Epithelial cell of prostate (primary cell): ENCODE measurements at places on chromosomes 5 and 9.

- no peak for DNase-seq
Measured at GRCh38 chr5:180626661-180627385, 22.6 kb downstream of the FLT4 start.

DNA sequence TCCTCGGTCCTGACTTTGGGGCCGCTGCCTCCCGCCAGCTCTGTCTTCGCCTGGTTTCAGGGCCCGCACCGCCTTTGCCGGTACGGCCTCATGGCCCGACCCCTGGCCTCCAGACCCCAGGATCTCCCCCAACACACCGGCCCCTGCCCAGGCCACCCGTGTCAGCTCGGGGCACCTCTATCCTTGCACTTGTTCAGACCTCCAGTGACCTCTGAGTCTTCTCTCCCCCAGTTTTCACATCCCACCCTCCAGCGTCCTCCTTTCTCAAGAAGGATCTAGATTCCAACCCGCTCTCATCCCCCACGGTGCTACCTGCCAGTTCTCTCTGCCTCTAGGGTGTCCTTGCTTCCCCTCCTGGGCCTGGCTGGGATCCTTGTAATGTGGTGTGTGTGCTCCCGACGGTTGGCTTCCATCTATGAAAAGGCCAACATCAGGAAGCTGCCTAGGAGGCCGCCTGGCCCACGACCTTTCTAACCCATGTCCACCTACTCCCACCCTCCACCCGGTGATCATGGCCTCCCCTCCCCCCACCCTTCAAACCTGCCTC lies 61.1 kb downstream of the SPATA31C2 start:
- no peak for DNase-seq

DNA sequence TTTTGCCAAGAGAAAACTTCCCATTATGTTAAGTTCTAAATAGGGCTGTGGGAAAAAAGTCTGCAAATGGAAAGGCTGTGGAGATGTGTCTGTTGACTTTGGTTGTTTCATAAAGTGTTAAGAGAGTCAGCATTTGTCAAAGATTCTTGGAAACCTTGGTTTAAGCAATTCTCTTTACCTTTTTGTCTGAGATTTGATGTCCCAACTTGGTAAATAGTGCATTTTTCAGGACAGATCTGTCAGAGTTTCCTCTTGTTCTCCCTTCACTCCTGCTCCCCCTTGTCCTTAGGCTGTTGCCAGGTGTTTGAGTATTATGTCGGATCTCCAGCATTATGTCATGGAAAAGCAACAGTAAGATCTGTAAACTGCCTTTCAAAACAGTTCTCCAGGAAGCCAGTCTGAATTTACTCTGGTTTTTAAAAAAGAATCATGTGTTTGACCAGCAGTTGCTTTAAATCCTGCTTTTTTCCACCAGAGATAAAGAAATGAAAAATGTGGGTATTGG lies 79.1 kb upstream of the ADAMTSL1 start:
- DNase-seq = no peak

- DNase-seq = no peak
Measured at GRCh38 chr9:114771889-114772288, 34.0 kb downstream of the TNFSF15 start.

DNA sequence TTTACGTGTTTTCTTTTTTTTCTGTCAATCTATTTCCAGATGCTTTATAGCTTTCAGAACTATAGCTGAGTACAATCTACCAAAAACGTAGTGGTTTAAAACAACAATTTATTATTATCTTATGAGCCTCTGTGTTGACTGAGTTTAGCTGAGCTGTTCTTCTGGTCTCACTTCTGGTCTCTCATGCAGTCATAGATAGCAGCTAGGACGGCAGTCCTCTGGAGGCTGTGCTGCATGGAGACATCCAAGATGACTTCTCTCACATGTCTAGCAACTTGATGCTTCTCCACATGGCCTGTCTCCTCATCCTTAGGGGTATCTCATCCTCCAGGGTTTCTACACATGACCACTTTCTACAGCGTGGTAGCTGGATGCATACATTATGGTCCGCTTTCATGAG lies 22.0 kb upstream of the RAD23B start:
- no peak for DNase-seq

DNA sequence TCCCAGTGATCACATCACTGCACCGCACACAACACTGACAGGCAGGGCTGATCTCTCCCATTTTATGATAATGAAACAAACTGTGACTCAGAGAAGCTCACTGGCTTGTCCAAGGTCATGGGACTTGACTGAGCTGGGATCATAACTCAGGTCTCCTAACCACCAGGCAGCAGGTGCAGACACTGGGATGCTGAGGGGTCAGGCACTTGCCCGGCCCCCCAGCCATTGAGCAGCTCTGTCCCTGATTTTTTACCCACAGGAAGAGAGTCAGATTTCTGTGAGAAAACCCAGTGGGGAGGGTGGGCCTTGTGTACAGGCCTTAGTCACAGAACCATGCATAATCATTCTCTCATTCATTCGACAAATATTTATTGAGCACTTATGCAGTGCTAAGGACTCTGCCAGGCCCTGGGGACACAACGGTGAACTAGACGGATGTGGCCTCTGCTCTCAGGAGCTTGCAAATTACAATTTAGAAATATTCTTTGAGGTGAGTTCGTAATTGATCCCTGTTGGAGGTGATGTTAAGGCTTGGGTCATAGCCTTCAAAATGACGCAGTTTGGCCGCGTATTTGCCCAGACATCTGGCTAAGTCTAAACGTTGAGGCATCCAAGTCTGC lies 54.5 kb upstream of the TGFBR1 start:
- no peak for DNase-seq

GRCh38 chr5:141483902-141484301 lies 928 bp upstream of the PCDHGC4 start:
- no peak for DNase-seq

GRCh38 chr5:72228960-72229359 lies 91.1 kb downstream of the MRPS27 start:
- DNase-seq = no peak

DNA sequence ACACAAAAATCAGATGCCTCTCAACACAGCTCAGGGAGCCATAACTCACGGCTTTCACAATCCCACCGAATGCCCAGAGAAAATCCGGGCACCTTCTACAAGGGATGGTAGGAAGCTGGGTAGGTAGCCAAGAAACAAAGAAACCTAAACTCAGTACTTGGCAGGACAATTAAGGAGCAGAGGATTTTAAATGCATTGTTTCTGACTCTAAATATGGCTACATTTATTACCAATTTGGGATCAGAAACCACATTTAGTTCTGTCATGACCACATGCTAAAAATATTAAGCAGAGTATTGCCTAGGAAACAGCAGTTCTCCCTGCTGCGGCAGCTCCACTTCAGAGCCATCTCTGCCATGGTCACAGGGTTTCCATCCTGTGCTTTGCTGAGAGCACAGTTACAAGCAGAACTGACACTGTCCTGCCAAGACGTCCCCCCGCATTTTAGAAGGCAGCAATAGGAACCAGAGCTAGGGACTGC lies 57.5 kb downstream of the SIL1 start:
- DNase-seq = no peak

DNA sequence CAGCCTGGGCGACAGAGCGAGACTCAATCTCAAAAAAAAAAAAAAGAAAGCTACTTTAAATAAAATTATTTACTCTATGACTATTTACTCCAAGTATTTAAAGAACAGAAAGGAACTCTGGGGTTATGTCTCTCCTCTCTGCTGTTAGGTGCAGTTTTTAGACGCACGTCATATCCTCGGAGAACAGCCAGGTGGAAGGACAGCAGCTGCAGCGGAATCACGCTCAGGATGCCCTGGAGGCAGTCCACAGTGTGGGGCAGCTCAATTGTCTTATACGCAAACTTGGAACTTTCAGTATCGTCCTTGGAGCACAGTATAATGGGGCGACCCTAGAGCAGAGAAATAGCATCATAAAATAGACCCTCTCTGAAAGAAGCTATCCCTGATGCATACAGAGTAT lies 10.4 kb upstream of the MAPK9 start:
- no peak for DNase-seq

- no peak for DNase-seq
Measured at GRCh38 chr9:135065151-135065550, 22.3 kb upstream of the OLFM1 start.

GRCh38 chr9:130467316-130467715 lies 22.6 kb downstream of the ASS1 start:
- DNase-seq = no peak

GRCh38 chr5:98877600-98877999 lies 51.2 kb downstream of the CHD1 start:
- DNase-seq = no peak

DNA sequence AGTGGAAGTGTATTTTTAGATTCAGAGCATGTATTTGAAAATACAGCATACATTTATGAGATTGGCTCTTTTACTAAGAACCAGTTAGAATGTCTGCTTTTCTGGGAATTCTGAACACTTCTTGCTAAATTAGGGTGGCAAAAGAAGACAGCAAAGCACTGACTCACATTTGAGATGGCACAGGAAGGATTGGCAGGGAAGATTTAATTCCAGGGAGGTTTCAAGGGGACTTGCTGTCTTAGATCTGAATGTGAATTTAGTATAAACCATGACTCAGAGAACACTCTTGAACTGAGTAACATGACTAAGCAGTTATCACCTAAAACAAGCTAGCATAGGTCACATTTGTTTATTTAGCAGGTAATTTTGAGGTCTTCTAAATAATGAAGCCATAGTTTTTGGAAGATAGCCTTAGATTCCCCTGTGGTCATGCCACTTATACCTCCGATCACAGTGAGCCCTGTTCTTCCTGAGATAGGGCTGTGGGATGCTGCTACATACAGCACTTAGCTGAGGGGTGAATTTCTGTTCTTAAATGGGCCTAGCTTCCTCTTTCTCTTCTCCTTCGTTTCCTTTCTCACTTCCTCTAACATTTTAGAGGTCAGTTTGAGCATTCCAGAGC lies 173.8 kb downstream of the PCSK1 start:
- DNase-seq = peak; percentile 29

- DNase-seq = no peak
Measured at GRCh38 chr9:20854444-20854843, 170.4 kb downstream of the FOCAD start.

DNA sequence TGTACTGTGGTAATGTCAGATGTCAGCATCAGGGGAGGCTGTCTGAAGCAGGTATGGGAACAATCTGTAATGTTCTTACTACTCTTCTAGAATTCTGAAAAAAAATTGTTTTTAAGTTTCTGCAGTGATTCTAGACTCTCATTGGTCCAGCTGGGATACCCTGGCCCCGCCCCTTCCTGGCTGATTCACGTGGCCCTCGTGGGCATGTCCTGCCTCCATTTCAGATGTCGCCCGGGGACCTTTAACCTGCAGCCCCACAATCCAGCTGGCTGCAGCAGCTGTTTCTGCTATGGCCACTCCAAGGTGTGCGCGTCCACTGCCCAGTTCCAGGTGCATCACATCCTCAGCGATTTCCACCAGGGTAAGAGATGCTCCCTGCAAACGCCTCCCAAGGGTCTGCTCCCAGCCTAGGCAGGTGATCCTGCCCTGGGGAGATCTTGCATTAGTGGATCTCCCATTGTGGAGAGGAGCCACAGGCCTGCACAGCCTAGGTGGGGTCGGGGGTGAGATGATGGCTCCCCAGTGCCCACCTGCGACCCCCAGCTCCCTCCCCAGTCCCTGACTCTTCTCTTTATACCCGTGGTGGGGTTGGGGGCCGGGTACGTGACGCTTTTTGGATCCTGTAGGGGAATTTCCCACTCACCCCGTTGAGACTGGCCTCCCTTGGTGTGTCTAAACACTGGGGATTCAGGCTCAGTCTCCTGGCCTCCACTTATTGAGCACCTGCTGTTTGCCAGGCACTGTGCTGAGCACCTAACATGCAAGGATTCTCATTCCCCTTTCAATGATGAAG lies 36.5 kb downstream of the LAMC3 start:
- no peak for DNase-seq

DNA sequence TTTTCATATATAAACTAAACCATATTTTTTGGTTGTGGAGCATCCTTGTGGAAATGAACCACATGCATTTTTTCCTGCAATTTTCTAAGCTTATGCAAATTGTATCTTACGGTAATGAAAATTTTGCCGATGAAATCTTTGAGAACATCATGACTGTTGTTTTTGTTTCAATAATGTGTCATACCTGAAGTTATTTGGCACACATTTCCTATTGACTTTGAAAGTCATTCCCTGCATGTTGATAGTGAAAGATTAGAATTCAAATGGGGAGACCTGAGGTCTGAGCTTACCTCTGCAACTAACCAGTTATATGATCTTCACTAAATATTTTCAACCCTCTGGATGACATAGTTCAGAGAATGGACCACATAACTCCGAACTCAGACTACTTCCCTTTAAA lies 88.5 kb downstream of the PRR16 start:
- DNase-seq = no peak

DNA sequence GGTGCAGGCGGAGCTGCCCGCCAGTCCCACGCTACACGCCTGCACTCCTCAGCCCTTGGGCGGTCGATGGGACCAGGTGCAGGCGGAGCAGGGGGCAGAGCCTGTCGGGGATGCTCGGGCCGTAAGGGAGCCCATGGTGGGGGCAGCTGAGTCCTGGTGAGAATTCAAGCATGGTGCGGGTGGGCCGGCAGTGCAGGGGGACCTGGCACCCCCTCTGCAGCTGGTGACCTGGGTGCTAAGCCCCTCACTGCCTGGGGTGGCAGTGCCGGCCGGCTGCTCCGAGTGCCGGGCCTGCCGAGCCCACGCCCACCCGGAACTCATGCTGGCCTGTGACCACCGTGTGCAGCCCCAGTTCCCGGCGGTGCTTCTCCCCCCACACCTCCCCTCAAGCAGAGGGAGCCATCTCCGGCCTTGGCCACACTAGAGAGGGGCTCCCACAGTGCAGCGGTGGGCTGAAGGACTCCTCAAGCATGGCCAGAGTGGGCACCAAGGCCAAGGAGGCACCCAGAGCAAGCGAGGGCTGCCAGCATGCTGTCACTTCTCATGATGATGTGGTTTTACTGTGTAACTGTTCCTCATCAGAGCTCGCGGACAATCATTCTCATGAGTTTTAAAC lies 228.9 kb upstream of the CDH9 start:
- DNase-seq = no peak

DNA sequence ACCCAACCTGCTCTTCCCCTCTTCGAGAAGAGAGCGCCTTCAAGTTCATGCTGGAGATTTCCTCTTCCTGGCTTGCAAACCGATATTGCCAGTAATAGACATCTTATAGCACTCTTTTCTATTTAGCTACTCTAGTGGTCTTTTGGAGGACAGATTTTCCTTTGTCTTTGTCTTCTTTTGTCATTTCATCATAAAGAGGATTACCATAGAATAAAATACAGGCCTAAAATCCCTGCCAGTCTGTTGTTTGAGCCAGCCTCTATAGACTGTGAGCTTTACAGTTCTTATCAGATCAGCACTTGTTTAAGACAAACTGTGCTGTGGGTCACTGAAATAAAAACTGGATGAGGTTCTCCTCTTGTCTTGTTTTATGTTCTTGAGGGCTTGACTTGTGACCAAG lies 802.8 kb downstream of the NR2F1-AS1 start:
- DNase-seq = no peak

- DNase-seq = no peak
Measured at GRCh38 chr9:71911908-71912335, 483 bp downstream of the C9orf85 start.

- no peak for DNase-seq
Measured at GRCh38 chr5:134913795-134914194, 8.9 kb downstream of the PCBD2 start.

DNA sequence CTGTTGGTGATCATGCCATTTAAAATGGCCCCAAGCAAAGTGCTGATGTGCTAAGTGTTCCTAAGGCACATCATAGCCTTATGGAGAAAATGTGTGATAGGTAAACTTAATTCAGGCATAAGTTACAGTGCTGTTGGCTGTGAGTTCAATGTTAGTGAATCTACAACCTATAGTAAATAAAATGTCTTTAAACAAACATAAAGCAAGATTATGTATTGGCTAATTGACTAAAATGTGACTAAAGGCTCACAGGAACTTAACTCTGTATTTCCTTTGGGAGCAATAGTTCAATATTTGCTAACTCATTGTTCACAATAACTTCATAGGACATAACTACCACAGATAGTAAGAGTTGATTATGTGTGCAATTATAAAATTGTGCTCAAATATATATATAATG lies 49.4 kb upstream of the LRRC19 start:
- no peak for DNase-seq
